Activated naive CD4-positive, alpha-beta T cell treated with anti-CD3 and anti-CD28 coated beads for 36 hours (primary cell): ENCODE measurements at places on chromosomes 2 and 18.

GRCh38 chr2:176172007-176172894 lies 15.1 kb downstream of the HOXD3 start:
- no peak for DNase-seq

- no peak for DNase-seq
Observed at GRCh38 chr2:1744446-1745170, at the start of gene PXDN. TSS of gene PXDN (minus strand) at chr2:1744515. CDS start at chr2:1744455, 60 bp downstream.

GRCh38 chr18:24049142-24049541 lies 34.6 kb downstream of the TTC39C start:
- no peak for DNase-seq

DNA sequence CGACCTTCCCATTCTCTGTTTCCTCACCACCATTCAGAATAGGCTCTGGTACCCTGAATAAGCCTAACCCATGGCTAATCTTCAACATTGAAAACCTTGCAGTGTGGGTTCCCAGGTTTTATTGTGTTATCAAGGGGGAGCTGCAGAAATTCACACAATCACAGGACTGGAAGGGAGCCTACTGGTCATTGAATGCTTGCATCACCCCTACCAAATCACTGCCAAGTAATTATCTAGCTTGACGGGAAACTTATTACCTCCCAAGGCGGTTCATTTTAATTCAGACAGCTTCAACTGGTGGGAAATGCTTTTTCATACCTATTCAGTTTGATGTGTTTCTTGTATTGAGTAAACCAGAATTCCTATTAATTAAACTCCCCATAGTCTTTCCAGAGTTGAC lies 33.6 kb upstream of the EFEMP1 start:
- DNase-seq = no peak

GRCh38 chr2:144560251-144560650 lies 40.3 kb upstream of the ZEB2 start:
- no peak for DNase-seq

DNA sequence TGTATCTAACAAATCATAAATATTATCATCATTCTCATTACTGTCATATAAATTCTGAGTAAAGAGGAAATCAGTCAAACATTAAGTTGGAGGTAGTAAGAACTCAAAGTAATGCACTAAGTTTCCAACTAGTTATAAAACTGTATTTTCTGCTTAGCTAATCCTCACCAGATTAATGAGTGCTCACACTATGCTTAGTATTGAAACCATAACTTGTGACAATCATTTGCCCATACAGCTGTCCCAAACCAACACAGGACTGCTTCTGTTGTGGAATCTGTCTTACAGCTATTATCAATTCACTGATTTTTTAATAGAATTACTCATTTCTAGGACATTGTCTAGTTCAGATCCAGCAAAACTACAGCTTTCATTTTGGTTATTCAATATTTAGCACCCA lies 41.5 kb upstream of the TANK start:
- DNase-seq = no peak

DNA sequence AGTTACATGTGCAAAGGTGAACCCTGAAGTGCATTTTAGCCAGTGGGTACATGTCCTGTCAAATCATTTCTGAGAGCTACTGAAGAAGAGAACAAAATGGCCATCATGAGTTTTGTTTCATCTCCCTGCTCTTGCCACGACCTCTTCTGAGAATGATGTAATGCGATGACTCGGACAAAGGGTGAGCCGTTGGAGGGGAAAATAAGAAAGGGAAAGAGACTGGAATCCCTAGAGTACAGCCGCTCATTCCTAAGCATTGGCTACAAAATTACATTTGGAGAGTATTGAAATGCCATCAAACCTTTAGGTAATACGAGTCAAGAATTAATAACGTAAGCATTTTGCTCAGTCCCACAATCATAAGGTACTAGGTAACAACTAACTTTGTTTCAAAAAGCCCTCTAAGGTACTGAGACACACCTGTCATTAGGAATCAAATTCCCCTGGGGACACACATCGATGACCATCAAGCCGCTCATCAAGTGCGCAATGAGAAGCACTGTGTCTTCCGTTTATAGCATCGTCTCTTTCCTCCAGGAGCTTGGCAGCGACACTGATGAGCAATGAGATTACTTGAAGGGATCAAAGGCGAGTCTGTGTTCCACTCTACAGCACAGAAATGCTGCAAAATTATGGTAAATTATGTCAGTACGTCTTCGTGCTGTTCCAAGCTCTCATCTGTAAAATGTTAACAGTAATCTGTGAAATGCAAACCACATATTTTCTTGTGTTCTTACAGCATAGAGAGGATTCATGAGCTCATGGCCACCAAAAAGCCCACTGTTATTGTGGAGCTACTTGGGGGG lies 97.3 kb upstream of the PIEZO2 start:
- no peak for DNase-seq

GRCh38 chr2:190564838-190565237 lies 30.3 kb upstream of the NEMP2 start:
- DNase-seq = no peak

- no peak for DNase-seq
Observed at GRCh38 chr2:223723954-223724411, 113.4 kb downstream of the AP1S3 start.
